AG10803 (cell line): ENCODE measurements at places on chromosomes 3 and 15.

GRCh38 chr3:79506751-79507150 lies 261.0 kb downstream of the ROBO1 start:
- DNase-seq = no peak

- DNase-seq = no peak
These were observed 234.3 kb upstream of the CCDC54 start for GRCh38 chr3:107142786-107143575.

- DNase-seq = no peak
These were observed 23.4 kb downstream of the STAC start for GRCh38 chr3:36403661-36404060.

- peak; percentile 9 for DNase-seq
These were observed 81.5 kb upstream of the KCNAB1 start for GRCh38 chr3:156038869-156039268.
